ENCODE measurements at places on chromosomes 12 and 14. TPM values are rescaled to one million over a fixed set of nuclear protein-coding genes. Genes with fewer than 3 reads are reported as not detected.

DNA sequence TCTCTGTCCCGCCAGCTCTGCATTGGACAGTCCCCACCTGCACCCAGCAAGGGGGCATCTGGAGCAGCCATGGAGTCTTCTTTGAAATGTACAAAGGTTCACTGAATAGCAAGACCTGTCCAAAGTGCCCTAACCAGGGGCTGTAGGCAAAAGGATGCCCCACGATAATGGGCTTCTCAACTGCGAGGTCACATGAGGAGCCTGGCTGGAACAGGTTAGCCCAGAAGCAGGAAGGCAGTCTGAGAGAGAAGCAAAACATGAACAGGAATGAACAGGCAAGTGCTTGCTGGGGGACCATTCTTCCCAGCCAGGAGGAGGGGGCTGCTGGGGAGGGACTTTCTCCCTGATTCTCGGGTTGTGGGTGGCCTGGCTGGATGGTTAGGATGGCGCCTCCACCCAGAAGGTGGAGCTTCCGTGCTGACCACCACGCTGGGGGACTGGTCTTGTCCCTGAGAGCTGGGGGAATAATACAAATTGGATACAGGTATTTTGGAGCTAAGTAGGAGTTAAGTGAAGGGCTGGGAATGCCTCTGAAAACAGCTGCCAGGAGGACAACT, 7.1 kb downstream of the KRT85 start:
- no peaks in the 10 kb centered on the region for H3K27me3 ChIP-seq
- no peaks in the 10 kb centered on the region for H3K4me1 ChIP-seq
- H3K36me3 ChIP-seq, result no peaks in the 10 kb centered on the region
- H3K27ac ChIP-seq, result no peak overlapping the region
- H3K4me3 ChIP-seq, result no peak overlapping the region

Gene ZNF10
- 7.9 TPM for total RNA-seq

Gene TGFB3
- 17.6 TPM for total RNA-seq

Gene LYZ
- 8.8 TPM for total RNA-seq

DNA sequence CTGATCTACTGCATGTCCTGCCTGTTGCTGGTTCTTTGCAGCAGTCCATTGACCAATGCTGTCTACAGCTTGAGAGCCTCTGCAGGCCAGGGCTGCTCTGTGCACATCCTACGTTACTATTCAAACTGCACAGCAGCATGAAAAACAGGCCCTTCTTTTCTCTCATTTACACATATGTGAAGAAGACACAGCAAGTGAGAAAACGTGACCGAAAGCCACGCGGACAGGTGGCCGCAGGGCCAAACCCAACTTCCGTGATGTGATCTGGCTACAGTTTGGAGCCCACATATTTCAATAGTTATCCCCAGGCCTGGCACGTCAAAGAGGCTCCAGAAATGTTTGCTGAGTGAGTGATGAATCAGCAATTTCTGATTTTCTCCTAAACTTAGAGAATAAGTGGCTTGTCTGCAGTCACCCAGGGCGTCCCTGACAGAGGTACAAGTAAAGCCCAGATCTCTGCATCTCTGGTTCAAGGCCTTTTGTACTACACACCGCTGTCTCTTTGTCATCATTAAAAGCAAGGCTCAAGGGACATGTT, 17.9 kb upstream of the TCL1B start:
- no peak overlapping the region for H3K4me3 ChIP-seq
- no peaks in the 10 kb centered on the region for H3K36me3 ChIP-seq
- H3K27ac ChIP-seq, result no peak overlapping the region
- no peak for DNase-seq
- H3K4me1 ChIP-seq, result peaks cover 1% of the 10 kb centered on the region

DNA sequence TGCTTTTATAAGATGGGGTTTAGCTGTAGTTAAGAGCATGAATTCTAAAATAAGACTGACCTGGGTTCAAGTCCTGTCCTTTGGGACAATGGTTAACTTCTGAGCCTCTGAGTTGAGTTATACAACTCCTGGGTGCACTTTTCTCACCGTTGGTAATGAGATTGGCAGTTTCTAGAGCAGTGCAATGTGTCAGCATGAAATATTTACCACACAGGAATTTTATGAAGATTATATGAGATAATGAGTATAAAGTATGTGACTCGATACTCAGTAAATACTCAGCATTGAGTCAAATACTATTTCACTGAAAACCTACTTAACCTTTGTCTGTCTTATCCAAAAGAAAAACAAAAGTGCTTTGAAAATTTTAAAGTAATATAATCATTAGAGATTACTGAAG, 214.2 kb downstream of the CPNE8 start:
- H3K27ac ChIP-seq, result no peak overlapping the region
- no peak overlapping the region for H3K4me3 ChIP-seq
- no peaks in the 10 kb centered on the region for H3K27me3 ChIP-seq
- H3K36me3 ChIP-seq, result no peaks in the 10 kb centered on the region

DNA sequence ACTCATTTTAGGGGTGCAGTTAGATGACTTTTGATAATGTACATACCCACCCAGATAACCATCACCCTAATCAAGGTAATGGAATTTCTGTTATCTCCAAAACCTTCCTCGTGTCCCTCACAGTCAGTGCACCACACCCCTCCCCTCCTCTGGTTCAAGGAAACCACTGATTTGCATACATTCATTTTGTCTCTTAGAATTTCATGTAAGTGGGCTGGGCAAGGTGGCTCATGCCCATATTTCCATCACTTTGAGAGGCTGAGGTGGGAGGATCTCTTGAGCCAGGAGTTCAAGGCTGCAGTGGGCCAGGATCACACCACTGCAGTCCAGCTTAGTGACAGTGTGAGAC, 15.7 kb downstream of the ADIPOR2 start:
- no peaks in the 10 kb centered on the region for H3K36me3 ChIP-seq
- H3K4me1 ChIP-seq, result peaks cover 50% of the 10 kb centered on the region
- H3K27ac ChIP-seq, result no peak overlapping the region
- no peaks in the 10 kb centered on the region for H3K27me3 ChIP-seq

Gene TPPP2
- not detected for total RNA-seq

- H3K4me1 ChIP-seq, result no peaks in the 10 kb centered on the region
- no peak overlapping the region for H3K4me3 ChIP-seq
- H3K36me3 ChIP-seq, result no peaks in the 10 kb centered on the region
- no peak for DNase-seq
- H3K27me3 ChIP-seq, result no peaks in the 10 kb centered on the region
- H3K27ac ChIP-seq, result no peak overlapping the region
These were observed 7.6 kb upstream of the PFDN5 start for GRCh38 chr12:53287741-53288216.

DNA sequence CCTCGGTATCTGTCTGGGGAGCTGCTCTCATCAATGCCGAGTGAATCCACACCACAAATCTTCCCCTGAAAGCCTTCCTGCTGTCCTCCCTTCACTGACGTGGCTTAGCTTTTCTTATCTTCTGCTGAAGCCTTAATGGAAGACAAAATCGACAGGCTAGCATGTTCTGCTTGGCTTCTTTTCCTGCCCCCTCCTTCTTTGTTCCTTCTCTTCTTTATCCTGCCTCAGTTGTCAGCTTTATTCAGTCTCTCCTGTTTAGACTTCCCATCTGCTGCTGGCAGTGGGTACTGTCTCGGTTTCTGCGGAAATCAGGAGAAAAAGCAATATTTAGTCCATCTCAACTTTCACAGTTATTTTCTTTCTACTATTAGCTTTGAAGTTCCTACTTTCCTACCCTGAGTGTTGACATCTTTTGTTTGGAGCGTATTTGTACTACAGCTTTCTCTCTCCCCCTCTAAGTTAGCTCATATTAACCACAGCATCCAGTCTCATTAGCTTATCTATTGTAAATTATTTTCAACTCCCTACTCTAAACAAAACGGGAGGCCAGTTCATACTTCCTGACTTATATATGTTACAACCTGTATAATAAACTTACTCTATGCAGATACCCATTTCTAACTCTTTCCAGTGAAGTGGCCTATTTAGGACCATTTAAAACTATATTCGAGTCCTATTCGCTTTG, 226.0 kb downstream of the DACT1 start:
- DNase-seq, result no peak
- H3K36me3 ChIP-seq, result no peaks in the 10 kb centered on the region
- H3K27me3 ChIP-seq, result no peaks in the 10 kb centered on the region
- no peak overlapping the region for H3K27ac ChIP-seq
- no peaks in the 10 kb centered on the region for H3K4me1 ChIP-seq

Gene NAA30
- total RNA-seq, result 17.9 TPM

DNA sequence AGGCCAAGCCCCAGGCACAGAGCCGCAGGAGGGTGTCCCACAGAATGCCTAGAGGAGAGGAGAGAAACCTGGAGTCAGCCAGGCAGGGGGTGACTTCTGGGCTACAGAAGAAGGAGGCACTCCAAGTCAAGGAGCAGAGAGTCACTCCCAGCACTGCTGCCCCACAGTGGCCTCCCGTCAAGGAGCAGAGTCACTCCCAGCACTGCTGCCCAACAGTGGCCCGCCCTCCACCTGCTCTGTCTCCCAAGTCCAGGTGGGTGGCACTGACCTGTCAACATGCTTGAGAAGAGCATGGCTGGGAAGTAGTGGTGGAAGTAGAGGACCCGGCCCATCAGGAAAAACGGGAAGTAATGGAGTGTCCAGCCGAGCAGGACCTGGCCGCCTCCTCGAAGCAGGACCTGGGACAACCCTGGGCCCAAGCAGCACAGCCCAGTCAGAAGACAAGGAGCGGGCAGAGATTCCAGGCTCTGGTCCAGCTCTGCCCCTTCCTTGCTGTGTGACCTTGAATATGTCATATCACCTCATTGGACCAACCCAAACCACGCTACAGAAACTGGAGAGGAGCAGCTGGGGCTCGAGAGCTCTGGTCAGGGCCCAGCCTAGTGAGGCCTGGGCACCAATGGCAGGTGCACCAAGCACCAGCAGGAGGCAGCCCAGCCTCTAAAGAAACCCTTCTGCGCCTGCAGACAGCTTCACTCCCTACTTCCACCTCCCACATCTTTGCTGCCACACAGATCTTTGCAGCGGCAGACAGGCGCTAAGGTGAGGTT, 7.6 kb upstream of the NGB start:
- no peak for DNase-seq
- no peak overlapping the region for H3K4me3 ChIP-seq
- H3K4me1 ChIP-seq, result no peaks in the 10 kb centered on the region
- no peaks in the 10 kb centered on the region for H3K27me3 ChIP-seq

DNA sequence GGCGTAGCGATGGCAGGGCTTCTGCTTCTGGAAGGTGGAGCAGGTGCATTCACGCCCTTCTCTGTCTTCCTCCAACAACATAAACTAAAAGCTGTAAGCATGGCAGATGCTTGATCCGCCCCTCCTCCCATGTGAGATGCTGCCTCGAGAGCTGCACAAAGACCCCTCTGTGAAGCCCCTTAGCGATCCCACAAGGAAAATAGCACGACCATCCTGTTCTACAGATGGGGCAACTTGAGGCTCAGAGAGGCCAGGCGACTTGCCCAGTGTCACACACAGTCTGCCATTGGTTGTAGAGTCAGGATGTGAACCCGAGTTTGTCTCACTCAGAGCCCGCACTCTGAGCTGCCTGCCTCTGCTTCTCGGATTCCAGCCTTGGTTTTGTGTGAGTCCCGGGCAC, 144.4 kb downstream of the SCARB1 start:
- H3K4me1 ChIP-seq, result peaks cover 24% of the 10 kb centered on the region
- H3K4me3 ChIP-seq, result no peak overlapping the region
- no peak for DNase-seq
- H3K36me3 ChIP-seq, result no peaks in the 10 kb centered on the region
- H3K27me3 ChIP-seq, result no peaks in the 10 kb centered on the region

Gene SLC24A4
- total RNA-seq, result 1.7 TPM

DNA sequence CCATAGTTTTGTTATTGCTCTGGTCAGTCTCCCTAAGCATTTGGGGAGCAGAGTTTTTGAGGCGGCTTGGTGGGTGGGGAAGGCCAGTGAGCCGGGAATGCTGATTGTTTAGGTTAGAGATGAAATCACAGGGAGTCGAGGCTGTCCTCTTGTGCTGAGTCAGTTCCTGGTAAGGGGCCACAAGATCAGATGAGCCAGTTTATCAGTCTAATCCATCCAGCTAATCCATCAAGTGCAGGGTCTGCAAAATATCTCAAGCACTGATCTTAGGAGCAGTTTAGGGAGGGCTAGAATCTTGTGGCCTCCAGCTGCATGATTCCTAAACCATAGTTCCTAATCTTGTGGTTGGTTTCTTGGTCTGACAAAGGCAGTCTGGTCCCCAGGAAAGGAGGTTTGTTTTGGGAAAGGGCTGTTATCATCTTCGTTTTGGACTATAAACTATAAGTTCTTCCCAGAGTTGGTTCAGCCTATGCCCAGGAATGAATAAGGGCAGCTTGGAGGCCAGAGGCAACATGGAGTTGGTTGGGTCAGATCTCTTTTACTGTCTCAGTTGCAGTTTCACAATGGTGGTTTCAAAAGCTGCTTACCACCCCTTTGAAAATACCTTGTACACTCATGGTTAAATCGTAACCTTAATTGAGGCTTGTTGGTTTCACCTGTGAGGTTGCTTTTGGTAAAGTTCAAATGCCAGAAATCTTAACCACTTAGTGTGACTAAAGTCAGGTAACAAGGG, 33.6 kb upstream of the HIGD1C start:
- no peak for DNase-seq
- H3K4me1 ChIP-seq, result peaks cover 26% of the 10 kb centered on the region
- no peak overlapping the region for H3K4me3 ChIP-seq
- no peaks in the 10 kb centered on the region for H3K27me3 ChIP-seq
- H3K36me3 ChIP-seq, result no peaks in the 10 kb centered on the region

GRCh38 chr14:64158608-64159007, 135.6 kb downstream of the ESR2 start:
- no peak overlapping the region for H3K4me3 ChIP-seq
- H3K36me3 ChIP-seq, result peaks cover 85% of the 10 kb centered on the region
- no peaks in the 10 kb centered on the region for H3K4me1 ChIP-seq

DNA sequence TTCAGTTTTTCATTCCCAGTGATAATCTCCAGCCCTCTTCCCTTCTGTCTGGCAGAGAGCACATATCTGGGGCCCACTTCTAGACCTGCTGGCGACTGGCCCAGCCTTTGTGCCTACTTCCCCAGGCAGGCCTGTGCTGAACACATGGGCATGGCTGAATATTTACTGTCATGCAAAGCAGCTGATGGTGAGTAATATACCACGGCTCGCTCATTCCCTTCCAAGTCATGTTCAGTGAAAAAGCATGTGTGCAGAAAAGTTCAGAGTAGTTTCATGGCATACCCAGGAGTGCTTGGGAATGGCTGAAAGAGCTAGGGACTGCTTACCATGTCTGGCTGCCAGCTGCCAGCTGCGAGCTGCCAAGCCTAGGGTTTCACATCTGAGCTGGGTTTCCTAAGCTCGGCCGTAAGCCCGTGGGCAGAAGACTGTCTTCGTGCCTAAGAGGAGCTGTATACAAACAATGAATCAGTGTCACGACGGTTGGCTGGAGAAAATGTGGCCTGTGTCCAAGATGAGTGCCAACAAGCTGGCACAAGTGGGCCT, 179.9 kb upstream of the PELI2 start:
- H3K36me3 ChIP-seq, result no peaks in the 10 kb centered on the region
- no peaks in the 10 kb centered on the region for H3K27me3 ChIP-seq
- no peak overlapping the region for H3K4me3 ChIP-seq

Gene DDN
- not detected for total RNA-seq

Gene BICDL1
- total RNA-seq, result 0.71 TPM

Gene TAS2R7
- total RNA-seq, result not detected
